CD4-positive, alpha-beta T cell treated with Interleukin-2 at 100 ng/mL for 4 hours (primary cell): ENCODE measurements at places on chromosomes 5 and 9.

- DNase-seq = no peak
These were observed 307.3 kb upstream of the SGCD start for GRCh38 chr5:156019571-156020180.

GRCh38 chr5:124702525-124702924 is 43.9 kb downstream of the ZNF608 start:
- no peak for DNase-seq

DNA sequence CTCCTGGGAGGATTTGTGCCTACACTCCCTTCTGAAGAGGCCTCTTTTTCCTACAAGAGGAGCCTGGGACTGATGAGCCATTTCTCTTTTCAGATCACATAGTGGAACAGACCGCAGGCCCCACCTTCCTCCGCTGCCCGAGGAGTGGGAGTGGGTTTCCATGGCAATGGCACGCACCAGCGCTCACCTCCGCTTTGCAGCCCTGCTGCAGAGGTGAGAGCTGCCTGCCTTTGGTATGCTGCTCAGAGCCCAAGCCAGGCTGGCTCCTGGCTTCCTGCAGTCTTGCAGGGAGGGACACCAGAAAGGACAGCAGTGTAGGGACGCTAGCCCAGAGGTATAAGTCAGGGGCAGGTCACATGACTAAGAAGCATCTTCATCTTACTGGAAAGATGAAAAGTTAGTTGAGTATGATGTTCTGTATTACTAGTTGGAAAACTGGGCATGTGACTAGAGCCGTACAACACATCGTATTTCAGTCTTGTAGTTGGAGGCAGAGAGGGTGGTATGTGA is 12.4 kb downstream of the PTTG1 start:
- DNase-seq = no peak

- DNase-seq = no peak
These were observed 23.4 kb downstream of the WWC1 start for GRCh38 chr5:168314735-168315411.

DNA sequence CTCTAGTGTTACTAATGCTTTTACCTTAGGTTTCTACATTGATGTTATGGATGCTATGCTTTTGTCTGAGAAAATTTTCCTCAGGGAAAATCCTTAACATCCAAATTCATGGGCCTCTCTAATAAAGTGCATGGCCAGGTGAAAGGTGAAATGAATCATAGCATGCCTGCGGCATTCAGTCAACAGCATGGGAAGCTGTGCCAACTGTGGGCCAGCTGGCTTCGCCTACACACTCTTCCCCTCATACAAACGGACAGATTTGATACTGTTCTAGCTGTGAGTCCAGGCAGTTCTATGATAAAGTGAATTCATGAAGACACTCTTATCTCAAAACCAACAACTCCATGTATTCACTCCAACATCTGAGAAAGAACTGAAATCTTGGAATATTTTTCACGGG is 374.1 kb downstream of the PLK2 start:
- DNase-seq = no peak

GRCh38 chr5:641331-641765 is 29.2 kb downstream of the CEP72 start:
- no peak for DNase-seq

GRCh38 chr5:60287174-60287771 is 393.7 kb upstream of the PDE4D start:
- DNase-seq = no peak

- DNase-seq = no peak
These were observed 11.2 kb downstream of the LRRC26 start for GRCh38 chr9:137158625-137159024.

DNA sequence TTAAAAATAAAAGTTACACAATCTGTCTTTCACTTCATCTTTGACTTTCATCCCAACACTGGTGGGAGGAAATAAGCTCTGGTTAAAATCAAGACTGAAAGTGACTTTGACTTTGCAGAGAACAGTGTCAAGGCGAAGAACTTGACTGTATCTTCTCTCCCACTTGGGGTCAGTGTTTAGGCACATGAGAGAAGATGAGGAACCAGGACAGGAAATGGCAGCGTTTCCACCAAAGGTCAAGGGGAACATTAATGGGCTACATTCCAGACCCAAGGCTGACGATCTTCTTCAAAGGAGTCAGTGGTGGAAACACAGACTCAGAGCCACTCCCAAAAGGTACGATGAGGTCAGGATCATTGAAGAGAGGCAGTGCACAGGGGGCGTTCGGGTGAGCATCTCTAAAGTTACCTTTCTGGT is 409.5 kb downstream of the ARHGEF28 start:
- peak; percentile 4 for DNase-seq

DNA sequence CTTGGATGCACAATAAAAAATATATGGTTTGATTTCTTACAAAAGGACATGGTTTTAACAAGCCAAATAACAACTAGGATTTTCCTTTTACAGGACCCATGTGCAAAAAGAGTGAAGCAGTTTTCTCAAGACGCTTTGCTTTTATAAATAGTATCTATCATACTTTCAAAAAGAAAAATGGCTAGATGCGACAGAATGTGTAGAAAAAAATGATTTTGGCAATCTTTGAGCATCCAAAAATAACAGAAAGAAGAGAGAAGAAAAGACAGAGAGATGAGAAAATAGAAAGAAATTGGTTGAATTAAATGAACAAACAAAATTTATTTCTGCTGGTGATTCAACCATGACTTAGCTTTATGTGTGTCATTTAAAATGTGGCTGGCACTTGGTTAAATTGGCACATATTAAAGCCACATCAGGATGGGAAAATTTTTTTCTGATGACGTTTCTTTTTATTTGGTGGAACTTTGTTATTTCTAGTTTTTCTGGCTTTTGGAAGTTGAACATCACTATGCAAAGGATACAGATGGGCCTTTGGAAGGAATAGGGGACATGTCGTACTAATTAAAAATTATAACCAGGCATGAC is 35.6 kb upstream of the NREP start:
- DNase-seq = no peak

DNA sequence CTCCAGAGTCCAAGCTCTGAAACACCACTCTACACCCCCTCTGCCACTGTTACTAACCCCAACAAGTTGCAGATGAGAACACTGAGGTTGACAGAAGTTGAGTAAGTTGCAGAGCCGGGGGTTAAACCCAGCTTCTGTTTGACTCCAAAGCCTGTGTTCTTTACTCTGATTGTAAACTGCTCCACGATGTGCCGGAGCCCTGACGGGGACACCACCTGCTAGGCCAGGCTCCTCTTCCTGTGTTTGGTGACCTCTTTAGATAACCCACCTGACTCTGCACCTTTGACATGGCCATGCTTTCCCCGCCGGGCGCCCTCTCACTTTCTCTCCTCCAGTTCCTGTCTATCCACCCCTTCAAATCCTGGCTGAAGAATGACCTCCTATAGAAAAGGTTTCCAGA is 96.7 kb downstream of the PAX5 start:
- DNase-seq = no peak

DNA sequence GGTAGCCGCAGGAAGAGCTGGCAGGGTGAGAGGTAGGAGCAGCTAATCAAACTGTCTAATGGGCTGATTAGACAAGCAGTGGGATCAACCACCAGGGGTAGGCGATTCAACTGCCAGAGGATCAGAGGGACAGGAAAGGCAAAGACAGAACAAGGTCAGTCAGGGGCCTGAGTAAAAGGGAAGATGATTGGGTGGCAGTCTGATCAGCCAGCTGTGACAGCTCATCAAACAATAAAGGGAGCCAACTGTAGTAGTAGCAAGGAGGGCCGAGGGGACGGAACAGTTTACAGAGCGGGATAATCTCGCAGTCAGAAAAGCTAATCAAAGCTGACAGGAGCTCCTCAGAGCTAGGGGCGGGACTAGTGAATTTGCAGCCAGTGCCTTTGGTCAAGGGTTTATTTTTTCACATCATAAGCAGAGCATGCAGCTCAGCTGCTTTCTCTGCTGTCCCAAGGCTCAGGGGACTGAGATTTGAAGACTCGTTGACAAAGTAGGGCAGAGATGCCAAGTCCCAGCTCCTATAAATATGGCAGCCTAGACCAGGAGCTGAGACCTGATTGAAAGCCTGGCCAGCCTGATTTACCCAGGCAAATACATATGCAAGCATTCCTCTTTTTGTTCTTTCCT is 418.2 kb downstream of the GABRG2 start:
- DNase-seq = no peak

- no peak for DNase-seq
These were observed 48.3 kb upstream of the EGFL7 start for GRCh38 chr9:136614372-136614922.

GRCh38 chr9:135951889-135952663 is 9.1 kb downstream of the UBAC1 start:
- DNase-seq = no peak

- DNase-seq = no peak
These were observed 65.8 kb downstream of the ERAP1 start for GRCh38 chr5:96741891-96742309.

DNA sequence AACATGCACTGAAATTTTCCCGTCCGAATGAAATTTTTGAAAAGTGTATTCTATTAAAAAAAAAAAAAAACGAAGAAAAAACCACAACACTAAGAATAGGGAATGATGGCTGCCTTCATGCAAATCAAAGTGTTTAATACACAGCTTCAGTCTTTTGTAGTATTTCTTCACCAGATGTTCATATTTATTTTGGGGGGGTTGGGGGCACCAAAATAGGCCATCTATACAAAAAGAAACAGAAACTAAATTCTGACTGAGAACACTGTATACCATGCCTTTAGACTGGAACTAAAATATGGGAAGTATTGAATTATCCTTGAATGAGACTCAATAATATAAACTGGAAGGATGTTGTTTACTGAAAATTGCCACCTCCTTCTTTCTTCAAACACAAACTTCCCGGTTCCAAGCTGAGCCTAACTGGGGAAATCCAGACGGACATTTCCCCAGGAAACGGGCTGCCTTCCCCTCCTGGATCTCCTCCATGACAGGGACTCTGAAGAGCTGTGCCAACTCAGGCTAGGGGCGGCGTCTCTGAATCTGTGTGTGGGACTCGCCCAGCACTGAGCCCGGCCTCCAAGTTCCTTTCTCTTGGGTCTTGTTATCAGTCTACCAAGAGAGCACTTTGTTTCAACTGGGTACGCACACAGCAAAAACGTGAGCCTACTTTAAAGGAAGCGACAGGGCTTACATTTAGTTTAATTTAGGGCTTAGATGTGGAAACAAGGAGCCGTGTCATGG is 511.3 kb upstream of the ADAMTS16 start:
- DNase-seq = no peak

DNA sequence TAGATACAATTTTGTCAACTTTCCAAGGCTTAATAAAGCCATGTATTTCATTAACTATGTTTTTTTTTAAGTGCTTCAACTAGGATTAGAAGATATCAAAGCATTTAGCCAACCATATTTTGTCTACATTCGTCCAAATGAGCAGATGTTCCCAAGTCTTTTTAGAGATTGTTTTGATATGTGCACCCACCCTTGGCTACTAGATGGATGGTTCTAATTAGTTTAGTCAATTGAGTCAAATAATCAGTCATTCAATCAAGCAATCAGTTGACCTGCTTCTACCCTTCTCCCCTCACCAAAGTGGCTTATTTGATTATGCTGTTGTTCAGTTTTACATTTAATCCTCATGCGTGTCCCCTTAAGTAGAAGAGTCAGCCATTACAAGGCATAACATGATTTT is 319.5 kb upstream of the TNC start:
- no peak for DNase-seq

DNA sequence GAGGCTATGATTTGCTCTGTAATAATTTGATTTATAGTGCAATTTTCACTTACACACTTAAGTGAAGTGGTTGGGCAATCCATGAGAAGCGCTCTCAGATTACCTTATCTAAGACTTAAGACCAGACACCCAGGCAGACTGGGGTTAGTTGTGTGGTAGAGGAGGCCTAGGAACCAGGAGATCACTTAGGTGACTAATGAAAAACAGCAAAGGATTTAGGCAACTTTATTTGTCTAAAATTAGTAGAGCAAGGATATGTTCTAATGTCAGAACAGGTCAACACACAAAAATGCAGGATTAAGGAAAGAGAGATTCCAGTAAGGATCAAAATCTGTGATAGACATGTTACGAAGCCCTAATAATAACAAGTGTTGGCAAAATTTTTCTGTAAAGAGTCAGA is 913.8 kb downstream of the TLE1 start:
- DNase-seq = no peak

- no peak for DNase-seq
These were observed at the start of gene PALM2AKAP2 for GRCh38 chr9:109779711-109780452. TSS of gene PALM2AKAP2 (plus strand) at chr9:109780198. CDS start at chr9:109780489, 291 bp downstream.

DNA sequence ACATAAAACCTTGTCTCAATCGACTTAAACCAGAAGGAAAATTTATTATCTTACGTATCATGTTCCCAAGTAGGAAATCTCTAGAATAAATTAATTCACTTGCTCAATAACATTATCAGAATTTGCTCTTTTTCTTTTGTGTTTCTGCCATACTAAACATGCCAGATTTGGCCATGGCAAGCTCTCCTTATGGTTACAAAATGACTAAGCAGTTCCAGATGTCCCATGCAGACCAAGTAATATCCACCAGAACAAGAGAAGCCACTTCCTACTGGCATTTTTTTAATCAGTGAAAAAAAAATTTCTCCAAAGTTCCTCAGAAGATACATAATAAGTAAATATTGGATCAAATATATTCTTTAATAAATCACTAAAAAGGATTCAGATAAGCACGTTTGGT is 25.2 kb upstream of the ADAMTS6 start:
- DNase-seq = no peak

DNA sequence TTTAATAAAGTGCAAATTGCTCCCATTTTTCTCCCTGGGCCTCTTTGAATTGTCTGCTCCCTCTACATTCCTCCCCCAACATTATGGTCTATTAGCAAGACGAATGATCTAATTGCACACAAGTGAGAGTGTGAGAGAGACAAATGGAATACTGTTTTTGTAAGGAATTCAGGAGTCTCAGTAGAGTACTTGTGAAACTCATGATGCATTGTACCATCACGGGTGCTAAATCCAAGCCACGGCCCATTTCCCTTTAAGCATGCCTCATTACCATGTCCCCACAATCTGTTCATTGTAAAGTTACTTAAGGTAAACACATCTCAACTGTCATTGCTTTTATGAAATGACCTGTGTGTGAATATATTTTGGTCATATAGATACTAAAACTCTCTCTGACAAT is 62.8 kb downstream of the CD180 start:
- DNase-seq = no peak

GRCh38 chr5:173688703-173689102 is 72.3 kb upstream of the BOD1 start:
- no peak for DNase-seq

GRCh38 chr9:97510797-97511654 is 9.6 kb downstream of the TMOD1 start:
- DNase-seq = no peak

DNA sequence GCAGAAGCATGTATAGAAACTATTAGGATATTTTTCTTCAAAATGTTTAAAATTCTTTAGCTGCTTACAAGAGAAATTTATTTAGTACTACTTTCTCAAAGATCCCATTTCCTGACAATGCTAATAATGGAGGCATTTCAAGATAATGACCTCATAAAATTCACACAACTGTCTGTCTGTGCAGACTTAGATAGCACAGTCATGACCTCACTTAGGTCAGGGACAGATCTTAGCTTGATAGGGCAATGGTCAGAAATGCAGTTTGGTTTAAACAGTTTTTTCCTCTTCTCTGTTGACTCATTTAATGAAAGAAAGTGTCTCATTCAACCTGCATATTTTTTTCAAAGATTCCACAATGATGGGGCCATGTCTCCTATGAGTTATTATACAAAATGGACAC is 128.4 kb downstream of the GRIA1 start:
- DNase-seq = no peak

GRCh38 chr9:4111233-4112008 is 188.4 kb downstream of the GLIS3 start:
- no peak for DNase-seq
